ENCODE measurements at places on chromosomes 2 and 18. TPM values are rescaled to one million over a fixed set of nuclear protein-coding genes. Genes with fewer than 3 reads are reported as not detected.
A peak's percentile ranks its signal among the peaks of the same experiment; 100 is the strongest.

DNA sequence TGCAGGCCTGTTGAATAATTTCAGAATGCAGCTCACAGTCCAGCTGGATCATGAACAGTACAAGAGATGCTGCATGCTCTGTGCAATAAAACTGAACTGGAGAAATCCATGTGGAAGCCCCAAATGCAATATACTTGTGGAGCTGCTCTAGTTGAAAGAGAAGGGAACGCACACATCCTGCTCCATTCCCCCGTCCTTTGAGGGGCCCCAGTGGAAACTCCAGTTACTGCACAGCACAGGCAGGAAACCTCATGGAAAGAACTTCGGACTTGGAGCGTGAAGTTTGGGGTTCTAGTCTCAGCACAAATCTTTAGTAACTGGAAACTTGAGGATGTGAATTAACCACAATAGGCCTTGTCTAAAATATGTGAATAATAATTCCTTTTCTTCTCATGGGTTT is 73.2 kb downstream of the PLA2R1 start:
- ATAC-seq, result no peak

- peak; percentile 20 for ATAC-seq
These were observed 11.6 kb downstream of the CFLAR start for GRCh38 chr2:201127570-201127969.

DNA sequence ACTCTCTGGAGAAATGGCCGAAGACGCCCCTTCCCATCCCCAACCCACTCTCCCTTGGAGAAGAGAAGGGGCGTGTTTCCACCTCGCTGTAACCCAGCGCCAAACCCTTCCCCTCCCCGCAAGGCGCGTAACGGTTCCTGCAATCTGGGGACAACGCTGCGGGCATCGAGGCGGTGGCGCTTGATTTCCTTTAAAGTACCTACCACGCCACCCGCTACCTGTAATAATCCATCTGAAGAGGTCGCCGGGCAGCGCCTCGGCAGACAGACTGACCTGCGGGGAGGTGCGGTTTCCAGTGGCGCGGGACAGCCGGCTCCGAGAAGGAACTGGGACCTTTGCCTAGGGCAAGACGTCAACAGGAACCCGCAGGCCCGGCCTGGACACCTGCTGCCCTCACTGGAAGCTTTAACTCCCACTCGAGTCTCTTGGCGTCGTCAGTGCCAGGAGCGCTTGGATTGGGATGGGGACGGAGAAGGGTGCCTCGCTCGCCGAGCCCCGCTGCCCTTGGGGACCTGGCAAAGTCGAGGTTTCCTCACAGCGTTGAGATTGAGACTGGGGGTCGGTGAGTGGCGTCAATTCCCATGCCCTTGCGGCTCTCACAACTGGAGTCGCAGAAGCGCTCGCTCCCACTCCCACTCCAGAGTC is at the start of gene CYP1B1:
Gene CYP1B1, minus strand, starts transcription at position 645 of the 645 bp plus-strand sequence. CDS start 763 bp downstream, outside the sequence.
- ATAC-seq, result no peak

- ATAC-seq, result peak; percentile 2
These were observed 438 bp downstream of the HSPE1 start for GRCh38 chr2:197500503-197501131.

- no peak for ATAC-seq
These were observed 91.8 kb downstream of the LOXHD1 start for GRCh38 chr18:46565256-46565655.

- peak; percentile 37 for ATAC-seq
These were observed 77.2 kb downstream of the TCF4 start for GRCh38 chr18:55510809-55511208.

GRCh38 chr2:230891064-230891463 is 26.3 kb downstream of the ITM2C start:
- no peak for ATAC-seq

- peak; percentile 42 for ATAC-seq
These were observed 16.4 kb upstream of the ARMC9 start for GRCh38 chr2:231181860-231182512.

GRCh38 chr2:9001229-9001628 is 2.3 kb downstream of the MBOAT2 start:
- ATAC-seq, result peak; percentile 7

DNA sequence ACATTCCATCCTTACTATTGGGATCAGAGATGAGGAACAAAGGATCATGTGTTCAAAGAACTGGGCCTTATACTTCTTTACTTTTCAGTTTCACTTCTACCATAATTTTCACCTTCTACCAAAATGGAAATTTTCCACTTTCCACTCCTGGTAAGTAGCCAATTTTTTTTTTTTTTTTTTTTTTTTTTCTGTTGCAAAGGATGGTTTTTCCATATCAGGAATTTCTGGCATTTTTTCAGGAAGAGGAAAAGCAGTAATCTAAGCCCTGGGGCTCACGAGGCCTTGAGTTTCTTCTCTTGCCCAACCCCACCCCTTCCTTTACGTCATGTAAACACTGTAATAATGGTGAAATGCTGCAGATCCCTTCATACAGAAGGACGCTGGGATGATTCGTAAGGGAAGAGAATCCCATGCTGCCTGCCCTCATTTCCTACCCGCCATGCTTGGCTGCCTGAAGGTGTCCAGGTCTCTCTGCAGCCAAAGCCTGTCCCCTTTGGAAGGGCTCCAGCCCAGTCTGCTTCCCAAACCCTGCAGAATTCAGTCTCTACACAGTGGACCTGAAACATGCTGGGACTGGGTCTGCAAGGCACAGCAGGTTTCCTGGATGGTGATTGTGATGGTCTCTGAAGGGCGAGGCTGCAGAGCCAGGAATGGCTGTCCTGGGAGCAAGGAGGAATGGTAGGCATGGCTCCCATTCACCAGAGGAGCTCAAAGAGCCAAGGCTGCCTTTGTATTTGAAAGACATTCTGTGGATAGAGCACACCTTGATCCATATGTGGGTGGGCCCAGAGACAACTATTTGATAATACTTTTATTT is 57.0 kb downstream of the EFR3B start:
- ATAC-seq, result peak; percentile 46

Gene SLC4A5
- total RNA-seq, result 0.56 TPM

All from esophagus mucosa (tissue), 1 donor.